ENCODE measurements at places on chromosomes 3 and 15.
A peak's percentile ranks its signal among the peaks of the same experiment; 100 is the strongest.

- DNase-seq: peak; percentile 79
These were observed 722 bp downstream of the CHRNA3 start for GRCh38 chr15:78620021-78620526.

GRCh38 chr3:135263331-135263730, 468.3 kb downstream of the EPHB1 start:
- no peak for DNase-seq

DNA sequence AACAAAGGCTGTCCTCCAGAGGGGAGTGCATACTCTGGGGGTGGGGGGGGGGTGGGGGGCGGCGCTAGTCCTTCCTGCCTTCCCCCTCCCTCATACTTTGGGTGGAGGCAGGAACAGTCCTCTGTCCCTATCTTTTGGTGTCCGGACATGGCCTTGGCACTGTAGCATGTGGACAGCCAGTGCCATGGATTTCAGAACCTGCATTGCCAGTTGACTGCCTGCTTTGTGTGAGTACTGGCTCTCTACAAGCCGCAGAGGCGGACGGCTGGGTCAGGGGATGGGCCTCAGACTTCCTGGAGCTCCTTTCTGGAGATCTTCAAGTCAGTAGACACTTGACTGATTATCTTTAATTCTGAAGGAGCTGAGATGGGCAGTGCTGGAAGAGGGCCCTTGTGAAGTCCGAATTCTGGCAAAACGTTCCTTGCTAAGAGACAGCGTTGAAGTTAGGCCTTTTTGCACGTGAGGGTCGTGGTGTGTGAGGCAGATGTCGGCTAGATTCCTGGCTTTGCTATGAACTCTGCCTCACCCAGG, 2.5 kb downstream of the CLDN11 start:
- no peak for DNase-seq

GRCh38 chr3:198017090-198017489, 57.1 kb downstream of the LMLN start:
- DNase-seq: no peak

DNA sequence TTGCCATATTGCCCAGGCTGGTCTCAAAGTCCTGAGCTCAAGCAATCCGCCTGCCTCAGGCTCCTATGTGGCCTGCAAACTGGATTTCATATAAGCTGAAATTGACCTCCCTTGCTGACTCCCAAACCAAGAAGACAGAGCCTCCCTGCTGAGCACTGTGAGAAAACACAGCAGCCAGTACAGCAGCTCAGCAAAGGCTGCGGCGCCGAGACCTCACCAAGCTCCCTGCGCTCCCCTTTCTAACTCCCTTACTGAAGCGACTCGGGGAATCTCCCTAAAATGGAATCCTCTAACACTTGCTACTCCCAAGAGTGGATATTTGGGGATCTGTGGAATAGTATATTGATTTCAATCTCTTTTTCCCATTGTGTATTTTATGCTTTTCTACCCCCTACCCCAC, 34.6 kb downstream of the MUC20 start:
- no peak for DNase-seq

DNA sequence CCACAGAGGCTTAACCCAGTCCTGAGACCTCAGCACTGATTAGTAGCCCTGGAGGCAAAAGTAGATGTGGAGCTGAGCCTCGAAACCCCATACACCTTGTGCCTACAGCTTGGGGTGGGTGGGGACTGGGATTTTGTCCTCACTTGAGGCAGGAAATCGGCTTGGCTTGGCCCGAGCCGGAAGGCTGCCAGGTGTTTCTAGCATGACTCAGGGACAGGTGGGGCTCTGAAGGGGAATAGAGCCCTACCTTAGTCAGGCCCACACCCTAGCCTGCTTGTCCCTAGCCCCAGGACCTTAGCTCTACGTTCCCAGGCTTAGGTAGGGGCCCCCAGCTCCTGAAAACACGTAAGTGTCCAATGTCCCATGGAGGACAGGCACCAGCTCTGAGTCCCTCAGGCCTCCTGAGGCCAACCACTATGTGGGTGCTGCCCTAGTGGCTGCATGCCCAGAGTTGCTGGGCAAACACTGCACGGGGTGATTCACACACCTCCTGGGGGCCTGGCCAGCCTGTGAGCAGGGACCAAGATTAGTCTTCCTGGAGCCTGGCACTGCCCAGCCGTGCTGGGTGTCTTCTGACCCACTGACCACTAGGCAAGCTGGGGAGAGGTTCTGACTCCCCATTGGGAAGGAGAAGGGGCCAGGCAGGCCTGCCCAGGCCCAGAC, 3.1 kb downstream of the MST1R start:
- peak; percentile 52 for DNase-seq

GRCh38 chr15:39799552-39800011, 16.9 kb upstream of the FSIP1 start:
- no peak for DNase-seq

GRCh38 chr3:177294221-177294620, 96.9 kb upstream of the TBL1XR1 start:
- peak; percentile 30 for DNase-seq

GRCh38 chr15:100158356-100158755, 183.4 kb downstream of the ADAMTS17 start:
- peak; percentile 35 for DNase-seq

GRCh38 chr15:91142106-91142744, 42.2 kb downstream of the SV2B start:
- DNase-seq: no peak

DNA sequence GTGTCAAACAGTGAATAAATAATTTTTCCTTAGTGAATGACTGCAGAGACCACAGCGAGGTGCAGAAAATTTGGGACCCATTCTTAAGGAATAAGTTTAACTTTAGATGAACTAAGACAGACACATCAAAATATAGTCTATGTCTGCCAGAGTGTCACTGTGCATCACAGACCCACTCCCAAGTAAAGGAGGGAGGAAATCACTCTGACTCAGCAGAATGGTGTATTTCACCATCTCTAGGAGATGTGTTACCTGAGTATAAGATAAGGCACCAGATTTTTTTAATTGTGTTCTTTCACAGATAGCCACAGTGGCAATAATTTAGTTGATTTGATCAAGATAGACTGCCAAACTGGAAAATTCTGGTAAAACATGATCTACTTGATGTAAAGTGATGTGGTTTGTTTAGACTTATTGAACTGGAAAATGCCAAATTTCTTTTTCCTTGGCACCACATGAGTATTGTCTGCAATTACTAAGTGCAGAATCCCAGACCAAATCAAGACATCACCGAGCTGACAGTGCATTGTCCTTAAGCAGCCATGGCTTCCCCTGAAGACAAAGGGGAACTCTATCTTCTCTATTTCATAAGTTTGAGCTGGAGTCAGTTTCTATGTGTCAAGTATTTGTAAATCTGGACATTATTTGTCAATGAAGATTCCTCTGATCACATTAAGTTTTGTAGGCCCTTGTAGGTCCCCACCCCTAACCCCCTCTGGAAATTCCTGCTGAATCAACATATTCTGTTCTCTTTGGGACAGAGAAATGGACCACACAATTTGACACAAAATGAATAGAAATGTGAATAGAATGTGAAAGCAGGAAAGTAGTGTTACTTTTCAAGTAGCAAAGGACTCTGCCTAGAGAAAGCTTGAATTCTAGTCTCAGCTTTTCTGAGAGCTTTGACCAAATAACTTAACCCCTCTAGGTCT, 47.6 kb downstream of the TIPARP start:
- no peak for DNase-seq

DNA sequence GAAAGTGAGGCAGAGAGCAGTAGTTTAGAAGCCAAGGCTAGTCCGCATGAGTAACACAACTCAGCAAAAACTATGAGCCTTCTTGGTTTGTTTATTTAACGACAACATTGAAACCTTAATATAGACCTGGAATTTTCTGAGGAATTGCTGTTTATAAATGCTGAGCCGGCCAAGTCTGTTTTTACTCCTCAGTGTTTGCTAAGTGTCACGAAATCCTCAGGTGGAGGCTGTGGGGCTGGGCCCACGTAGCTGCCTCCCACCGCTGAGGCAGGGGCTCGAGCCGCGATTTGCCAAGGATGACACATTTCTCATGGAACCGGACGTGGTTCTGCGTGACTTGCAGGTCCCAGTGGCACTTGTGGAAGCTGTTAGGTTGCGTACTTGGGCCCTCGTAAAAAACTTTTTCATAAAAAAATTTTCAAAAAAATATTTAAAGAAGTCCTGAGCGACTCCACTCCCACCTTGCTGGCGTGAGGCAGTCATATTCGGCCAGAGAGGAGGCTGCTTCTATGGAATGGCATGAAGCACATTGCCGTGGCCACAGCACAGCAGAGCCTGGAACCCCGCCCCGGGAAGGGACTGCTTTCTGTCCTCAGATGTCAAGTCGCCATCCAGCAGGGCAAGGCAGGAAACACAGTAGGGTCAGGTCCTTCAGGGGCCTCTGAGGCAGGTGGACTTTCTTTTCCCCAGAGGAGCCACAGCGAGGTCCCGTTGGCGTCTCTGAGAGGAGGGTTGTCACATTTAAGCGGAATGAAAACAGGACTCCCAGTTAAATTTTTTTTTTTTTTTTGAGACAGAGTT, 64.8 kb upstream of the PCSK6 start:
- DNase-seq: no peak

GRCh38 chr3:150319900-150320299, 88.2 kb upstream of the TSC22D2 start:
- peak; percentile 44 for DNase-seq

DNA sequence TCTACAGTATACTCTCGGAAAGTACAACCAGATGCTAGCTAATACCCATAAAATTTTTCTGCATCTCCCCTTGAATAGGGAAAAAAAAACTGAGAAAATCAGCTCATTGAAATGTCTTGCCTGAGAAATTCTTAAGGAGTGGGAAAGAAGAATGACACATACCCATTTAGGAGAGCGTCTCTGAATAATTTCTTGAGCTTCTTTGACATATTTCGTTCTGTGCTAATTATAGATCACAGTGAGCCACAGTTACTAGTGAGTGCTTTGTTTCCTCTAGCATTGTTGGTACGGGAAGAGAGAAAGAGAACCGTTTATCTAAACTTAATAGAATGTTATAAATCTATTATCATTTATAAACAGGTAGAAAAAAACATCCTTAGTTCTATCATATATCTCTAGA, 588.4 kb downstream of the UNC13C start:
- no peak for DNase-seq

DNA sequence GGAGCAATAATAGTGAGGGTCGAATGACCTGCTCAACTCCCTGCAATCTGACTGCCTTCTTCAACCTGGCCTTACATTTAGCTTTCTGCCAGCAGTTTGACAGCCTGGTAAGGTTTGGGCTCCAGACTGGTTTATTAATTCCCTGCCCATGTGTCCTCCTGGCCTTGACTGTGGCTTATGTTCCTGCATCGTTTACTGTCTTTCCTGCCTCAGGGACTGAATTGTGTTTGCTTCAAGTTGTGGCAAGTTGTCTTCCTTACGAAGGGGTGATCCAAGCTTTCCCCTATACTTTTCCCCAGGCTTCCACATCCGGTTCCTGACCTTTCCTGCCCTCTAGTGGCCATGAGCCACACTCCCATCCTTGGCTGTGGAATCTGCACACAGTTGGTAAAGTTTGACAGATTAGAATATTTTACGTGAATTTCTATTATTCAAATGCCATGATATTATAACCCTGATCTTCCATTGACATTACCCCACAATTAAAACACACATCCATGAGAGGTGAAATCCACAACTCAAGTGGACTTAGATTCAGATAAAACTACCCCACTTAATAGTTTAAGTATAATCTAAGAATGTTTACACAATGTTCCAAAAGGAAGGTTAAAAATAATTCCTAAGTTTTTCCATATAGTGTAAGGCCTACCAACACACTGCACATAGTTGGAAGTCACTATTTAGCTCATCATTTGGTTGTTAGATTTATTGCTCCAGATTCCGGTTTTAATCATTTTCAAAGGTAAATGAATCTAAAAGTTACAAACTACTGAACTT, 95.7 kb downstream of the NEDD4 start:
- peak; percentile 74 for DNase-seq

GRCh38 chr3:51719410-51720025, 12.7 kb downstream of the GRM2 start:
- DNase-seq: peak; percentile 29

DNA sequence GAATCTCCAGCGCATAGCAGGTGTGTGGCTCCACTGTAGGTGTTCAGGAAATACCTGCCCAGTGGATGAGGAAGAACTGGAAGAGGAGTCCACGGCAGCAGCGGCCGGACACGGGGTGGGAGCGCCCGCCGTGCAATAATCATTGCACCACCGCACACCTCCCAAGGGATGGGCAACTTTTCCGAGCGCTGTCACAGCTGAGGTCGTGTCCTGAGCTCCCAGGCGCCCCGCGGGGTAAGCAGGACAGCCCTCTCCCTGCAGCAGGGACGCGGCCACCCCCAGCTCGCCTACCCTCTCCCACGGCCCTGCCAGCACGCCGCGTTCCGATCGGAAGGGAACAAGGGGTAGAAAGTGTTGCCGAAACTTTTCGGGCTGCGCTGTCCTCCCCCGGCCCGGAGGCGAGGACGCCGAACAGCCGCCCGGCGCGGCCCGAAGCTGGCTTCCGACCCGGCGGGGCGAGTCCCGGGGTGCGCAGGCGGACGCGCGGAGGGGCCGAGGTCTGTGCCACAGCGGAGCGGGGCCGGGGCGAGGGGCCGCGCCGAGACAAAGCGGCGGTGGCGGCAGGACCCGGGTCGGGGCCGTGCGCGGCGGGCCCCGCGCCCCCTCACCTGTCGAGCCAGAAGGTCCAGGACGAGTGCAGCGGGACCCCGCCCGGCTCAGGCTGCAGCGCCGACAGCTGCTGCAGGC, 475 bp downstream of the EIF4E3 start:
- no peak for DNase-seq

DNA sequence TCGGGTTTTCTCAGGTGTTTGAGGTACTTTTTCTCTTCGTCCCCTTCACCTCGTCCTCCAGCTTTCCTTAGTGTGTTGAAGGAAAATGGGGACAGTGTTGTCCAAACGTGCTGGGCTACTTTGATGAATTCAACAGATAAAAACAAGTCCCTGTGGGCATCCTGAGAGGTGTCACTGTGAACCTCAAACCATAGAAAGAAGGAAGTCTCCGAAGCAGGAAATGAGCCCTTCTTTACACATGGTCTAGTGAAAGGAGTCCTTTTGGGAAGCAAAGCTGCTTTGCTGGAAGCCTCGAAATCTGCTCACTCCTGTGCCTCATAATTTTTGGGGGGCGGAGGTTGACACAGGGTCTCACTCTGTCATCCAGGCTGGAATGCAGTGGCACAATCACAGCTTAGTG, 10.6 kb downstream of the IL17RB start:
- DNase-seq: no peak

- no peak for DNase-seq
These were observed 24.2 kb upstream of the NEO1 start for GRCh38 chr15:73028031-73028430.

DNA sequence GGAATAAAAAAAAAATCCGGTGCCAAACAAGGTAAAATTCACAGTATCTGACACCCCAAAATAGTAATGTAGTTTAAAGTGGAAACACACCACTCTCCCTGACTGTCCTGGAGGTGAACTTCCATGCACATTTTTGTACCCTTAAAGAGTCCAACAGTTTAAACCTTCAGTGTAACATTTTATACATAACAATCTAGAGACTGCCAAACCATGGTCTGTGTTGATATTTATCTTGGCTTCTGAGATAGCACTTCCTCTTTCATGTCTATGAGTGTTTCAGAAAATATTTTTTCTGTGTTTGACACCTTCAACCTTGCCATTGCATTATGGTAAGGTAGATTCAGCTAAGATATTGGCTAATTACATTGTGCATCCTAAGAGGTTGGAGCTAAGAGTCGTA, 13.9 kb downstream of the TMEM45A start:
- DNase-seq: no peak

All from iPS-NIHi11 (cell line).